ENCODE measurements at places on chromosomes 11 and 22.

GRCh38 chr22:40055143-40055883 is 60.6 kb downstream of the FAM83F start:
- peak; percentile 34 for DNase-seq

- DNase-seq, result no peak
Measured at GRCh38 chr11:27965559-27965958, 142.4 kb downstream of the KIF18A start.

GRCh38 chr11:13883042-13883441 is 79.5 kb upstream of the SPON1 start:
- no peak for DNase-seq

- DNase-seq, result peak; percentile 29
Measured at GRCh38 chr11:119339589-119340334, 921 bp downstream of the C1QTNF5 start.

DNA sequence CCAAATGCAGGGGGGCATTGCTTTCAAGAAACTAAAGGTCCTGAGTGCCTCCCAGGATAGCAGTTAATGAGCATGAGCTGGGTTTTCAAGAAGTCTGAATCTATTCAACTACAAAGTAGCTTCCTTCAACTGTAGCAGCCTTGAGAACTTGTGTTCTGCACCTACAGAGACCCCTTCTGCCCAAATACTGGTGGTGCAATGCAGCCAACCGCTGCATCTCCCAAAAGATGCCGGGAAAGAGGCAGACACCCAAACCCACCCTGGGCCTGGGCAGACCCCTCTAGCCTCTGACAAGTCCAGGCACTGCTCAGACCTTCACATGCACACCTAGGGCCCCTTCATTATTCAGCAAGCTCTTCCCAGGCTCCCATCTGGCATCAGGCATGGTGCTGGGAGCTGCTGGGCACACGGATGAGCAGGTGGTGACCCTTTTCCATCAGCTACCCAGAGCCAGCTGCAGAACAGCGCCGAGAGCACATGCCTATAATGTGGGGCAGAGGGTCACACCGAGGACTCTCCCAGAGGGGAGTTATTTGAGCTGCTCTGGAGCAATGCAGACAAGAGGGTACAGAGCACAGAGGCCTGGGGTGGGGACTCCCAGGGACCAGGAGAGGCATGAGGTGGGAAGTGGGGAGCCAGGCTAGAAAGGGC is 44.9 kb upstream of the ETS1 start:
- DNase-seq, result peak; percentile 48

DNA sequence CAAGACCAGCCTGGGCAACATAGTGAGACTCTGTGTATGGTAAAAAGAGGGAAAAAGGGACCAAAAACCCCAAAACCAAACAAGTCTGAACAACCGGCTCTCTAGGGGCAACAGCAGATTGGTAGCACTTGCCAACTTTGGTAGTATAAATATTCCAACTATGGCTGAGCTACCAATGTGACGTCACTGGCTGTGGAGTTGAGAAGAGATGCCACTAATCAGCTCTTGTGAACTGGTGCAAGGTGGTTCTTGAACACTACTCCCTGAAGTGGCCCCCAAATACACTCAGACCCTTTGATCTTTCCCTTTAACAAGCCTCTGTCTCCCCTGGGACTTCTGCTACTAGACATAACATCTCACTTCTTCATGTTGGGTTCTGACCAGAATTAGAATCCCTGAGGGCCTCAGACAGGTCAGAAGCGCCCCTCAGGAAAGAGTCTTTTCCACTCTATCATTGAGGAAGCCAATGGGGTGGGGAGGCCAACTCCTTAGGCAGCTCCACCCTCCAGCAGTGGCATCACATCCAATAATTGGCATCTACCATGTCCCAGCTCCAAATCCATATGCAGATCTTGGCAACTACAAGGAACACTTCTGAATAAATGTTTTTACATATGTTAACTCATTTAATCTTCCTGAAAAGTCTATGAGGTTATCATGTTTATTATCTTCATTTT is 49.2 kb downstream of the RPL27A start:
- DNase-seq, result no peak

DNA sequence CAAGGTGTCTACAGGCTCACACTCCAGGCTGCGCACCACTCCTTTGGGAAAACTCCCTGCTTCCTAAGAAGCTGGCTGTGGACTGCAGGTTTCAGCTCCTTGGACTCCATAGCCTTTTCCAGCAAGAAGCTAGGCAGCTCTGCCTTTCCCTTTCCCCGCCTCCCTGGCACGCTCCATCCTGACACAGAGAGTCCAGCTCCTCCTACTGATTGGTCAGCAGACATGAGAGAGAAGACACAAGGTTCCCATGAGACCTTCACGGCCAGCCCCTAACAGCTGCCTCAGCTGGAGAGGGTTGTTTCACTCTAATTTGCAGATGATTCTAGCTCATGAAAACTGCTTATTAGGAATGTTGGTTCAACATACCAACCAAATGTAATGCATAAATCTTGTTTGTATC is 27.6 kb downstream of the TENM4 start:
- peak; percentile 72 for DNase-seq

- DNase-seq, result peak; percentile 23
Measured at GRCh38 chr11:39374963-39375698, 2084.3 kb downstream of the LRRC4C start.

- DNase-seq, result no peak
Measured at GRCh38 chr11:76232026-76232665, 25.8 kb upstream of the WNT11 start.

DNA sequence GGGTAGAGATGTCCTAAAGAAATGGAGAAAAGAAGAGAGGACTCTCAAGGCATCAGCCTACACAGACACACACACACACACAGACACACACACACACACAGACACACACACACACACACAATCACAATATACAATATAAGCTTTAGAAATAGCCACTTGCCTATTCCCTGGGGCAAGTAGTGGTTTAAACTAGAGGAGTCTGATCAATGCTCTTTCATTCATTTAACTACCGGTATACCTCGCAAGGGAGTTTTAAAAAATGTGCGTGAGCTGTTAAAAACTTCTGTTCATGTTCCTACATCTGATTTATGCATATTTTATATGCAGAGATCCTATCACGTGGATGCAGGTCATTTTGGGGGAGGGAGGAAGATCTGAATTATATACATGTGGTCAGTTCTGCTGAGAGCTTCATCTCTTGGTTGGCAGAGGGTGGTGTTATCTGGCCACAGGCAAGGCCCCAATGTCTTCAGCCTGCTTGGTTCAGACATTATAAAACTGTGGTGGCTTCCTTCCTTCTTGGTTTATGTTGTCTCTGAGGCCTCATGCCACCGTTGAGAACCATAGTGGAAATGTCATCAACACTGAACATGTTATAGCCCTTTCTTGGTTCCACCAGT is 56.6 kb downstream of the SYT13 start:
- DNase-seq, result no peak

GRCh38 chr11:83508804-83509203 is 222.6 kb upstream of the CCDC90B start:
- DNase-seq, result no peak

DNA sequence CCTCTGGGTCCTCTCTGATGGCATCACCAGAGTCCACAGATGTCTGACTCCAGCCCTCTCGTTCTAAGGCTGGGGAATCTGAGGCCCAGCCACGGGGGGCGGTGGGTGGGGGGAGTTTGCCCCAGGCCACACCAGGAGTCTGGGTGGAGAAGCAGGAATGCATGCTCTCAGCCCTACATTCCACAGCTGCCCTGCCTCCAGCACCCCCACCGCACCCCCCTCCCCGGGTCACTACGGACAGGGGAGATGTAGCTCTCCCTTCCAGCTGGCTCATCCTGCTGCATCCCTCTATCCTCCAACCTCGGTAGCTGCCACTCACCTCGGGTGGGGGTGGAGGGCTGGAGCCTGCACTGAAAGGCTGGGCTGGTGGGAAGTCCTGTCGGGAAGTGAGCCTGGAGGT is 2.3 kb upstream of the PVALB start:
- DNase-seq, result no peak

- DNase-seq, result no peak
Measured at GRCh38 chr11:83827520-83827919, 541.4 kb upstream of the CCDC90B start.

GRCh38 chr11:107468596-107468995 is 11.0 kb upstream of the CWF19L2 start:
- DNase-seq, result peak; percentile 55

DNA sequence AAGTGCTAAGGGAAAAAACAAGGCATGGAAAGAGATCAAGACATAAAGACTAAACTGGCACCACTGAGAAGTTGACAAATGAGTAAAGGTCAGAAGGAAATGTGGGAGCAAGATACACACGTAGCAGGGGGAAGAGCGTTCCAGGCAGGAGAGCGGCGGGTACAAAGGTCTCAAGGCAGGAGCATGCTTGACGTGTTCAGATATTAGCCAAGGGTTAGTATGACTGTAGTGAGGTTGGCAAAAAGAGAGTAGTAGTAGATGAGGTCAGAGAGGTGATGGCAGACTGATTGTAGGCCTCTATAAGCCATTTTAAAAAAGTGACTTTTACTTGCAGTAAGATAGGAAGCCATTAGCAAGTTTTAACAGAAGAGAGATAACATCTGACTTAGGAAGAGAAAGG is 9.9 kb downstream of the SYT9 start:
- DNase-seq, result no peak

DNA sequence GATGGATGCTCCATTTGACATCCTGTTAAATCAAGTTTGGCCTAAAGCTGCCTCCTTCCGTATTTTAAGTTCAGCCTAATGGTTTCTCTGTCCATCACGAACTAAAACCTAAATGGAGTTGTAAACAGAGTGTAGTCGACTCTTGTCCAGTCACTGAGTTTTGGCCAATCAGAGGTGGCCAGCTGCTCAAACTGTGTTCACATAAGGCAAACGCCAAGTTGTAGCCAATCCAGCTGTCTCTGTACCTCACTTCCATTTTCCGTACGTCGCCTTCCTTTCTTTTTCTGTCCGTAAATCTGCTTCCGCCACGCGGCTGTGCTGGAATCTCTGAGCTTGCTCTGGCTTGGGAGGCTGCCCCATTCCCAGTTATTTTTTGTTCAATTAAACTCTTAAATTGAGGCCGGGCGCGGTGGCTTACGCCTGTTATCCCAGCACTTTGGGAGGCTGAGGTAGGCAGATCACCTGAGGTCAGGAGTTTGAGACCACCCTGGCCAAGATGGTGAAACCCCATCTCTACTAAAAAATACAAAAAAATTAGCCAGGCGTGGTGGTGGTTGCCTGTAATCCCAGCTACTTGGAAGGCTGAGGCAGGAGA is 20.7 kb upstream of the CARS1 start:
- no peak for DNase-seq

- DNase-seq, result no peak
Measured at GRCh38 chr22:27154717-27155116, 497.3 kb downstream of the MIAT start.

GRCh38 chr22:42190274-42190673 is 59.7 kb upstream of the CYP2D6 start:
- DNase-seq, result peak; percentile 13

- DNase-seq, result no peak
Measured at GRCh38 chr11:132142554-132142953, 772.1 kb downstream of the NTM start.

- peak; percentile 28 for DNase-seq
Measured at GRCh38 chr11:74179234-74180052, 8.4 kb downstream of the PPME1 start.

- DNase-seq, result no peak
Measured at GRCh38 chr11:100680070-100680469, 7.0 kb upstream of the ARHGAP42 start.

DNA sequence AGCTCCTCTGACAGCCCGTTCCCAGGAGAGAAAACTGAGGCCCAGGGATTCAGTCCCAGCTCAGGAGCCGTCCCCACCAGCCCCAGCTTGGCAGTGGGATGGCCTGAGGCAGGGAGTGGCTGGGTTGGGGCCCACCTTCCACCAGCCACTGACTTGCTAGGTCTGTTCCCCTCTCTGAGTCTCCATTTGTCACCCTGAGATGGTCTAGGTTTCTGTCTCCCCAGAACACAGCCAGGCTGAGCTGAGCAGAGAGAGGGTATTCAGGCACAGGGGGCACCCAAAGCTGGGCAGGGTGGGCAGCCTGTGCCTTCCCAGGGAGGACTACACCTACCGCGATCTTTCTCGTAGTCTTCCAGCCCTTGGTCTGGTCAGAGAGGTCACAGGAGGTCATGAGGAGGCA is 95.7 kb downstream of the PDE2A start:
- DNase-seq, result no peak

DNA sequence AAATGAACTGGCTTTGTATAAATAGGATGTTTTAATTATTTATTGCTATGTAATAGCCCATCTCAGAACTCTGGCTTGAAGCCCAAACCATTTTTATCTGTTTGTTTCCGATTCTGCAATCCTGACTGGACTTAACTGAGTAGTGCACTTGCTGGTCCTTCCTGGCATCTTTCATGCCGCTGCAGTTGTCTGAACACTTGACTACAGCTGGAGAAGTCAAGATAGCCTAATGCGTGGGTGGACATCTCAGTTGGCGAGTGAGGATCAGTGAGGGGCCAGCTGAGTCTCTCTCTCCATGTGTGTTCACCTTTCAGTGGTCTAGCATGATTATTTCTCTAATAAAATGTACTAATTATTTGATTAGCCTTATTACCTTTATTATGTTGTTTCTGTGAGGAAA is 105.8 kb downstream of the PRMT3 start:
- no peak for DNase-seq

GRCh38 chr11:72231396-72232259 is 7.1 kb downstream of the INPPL1 start:
- no peak for DNase-seq

DNA sequence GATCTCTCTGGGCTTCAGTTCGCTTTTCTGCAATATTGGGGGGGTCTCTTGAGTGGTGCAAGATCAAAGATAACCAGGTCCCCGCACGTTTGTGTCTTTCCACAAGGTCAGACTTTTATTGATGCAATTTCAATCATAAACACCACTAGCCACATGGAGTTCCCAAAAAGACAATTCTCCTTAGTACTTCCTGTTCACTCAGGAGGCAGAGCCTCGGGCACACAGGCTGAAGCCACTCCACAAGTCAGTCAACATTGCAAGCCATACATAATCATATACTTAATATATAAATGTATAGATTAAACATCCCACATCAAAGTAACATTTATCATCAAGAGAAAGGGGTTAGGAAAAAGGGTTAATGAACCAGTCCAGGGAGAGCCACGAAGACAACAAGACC is 12.0 kb downstream of the ST14 start:
- no peak for DNase-seq

DNA sequence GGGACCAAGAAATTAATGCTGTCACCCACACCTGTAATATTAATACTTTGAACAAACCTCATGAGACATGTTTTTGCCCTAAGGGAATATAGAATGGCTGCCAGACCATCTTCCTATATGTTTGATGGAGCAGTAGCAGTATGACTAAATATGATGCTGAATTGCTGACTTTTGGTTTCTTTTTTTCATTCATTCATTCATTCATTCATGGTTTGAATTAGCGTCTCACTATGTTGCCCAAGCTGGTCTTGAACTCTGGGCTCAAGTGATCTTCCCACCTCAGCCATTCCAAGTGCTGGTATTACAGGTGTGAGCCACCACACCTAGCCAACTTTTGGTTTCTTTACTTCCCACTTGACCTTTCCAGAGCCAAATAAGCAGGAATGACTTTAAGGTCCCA is 7.8 kb downstream of the CCDC117 start:
- DNase-seq, result no peak

DNA sequence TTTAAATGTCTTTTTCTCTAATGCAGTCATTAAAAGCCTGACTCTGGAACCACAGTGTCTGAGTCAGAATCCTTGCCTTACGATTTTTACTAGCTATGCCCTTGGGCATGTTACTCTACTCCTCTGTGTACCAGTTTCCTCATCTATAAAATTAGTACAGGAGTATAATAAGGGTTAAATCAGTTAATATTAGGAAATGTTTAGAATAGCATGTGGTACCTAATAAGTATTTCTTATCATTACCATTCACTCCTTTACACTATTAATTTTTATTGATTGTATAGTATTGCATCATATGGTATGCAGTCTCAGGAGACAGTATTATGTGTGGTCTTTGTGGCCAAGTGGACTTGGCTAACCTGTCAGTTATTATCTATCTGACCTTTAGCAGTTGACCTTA is 68.2 kb downstream of the METTL15 start:
- DNase-seq, result peak; percentile 53

All from epithelial cell of esophagus (primary cell).